ENCODE measurements at places on chromosomes 6 and 20. TPM values are rescaled to one million over a fixed set of nuclear protein-coding genes. Genes with fewer than 3 reads are reported as not detected.

UNC5CL gene
- total RNA-seq: 2.3 TPM

EFCAB8 gene
- total RNA-seq: 0.57 TPM

TREML2 gene
- 12.2 TPM for total RNA-seq

CALHM6 gene
- 3.4 TPM for total RNA-seq

ATP6V1G2 gene
- total RNA-seq: 1.4 TPM

SIRPA gene
- 0.10 TPM for total RNA-seq

PSORS1C2 gene
- not detected for total RNA-seq

GABRR1 gene
- total RNA-seq: not detected

LY6G6F gene
- not detected for total RNA-seq

DACT2 gene
- not detected for total RNA-seq

COL19A1 gene
- not detected for total RNA-seq

ADAM33 gene
- not detected for total RNA-seq

PSMB9 gene
- 238 TPM for total RNA-seq

UBD gene
- total RNA-seq: not detected

ARMC12 gene
- total RNA-seq: 3.9 TPM

PACRG gene
- not detected for total RNA-seq

ZSCAN23 gene
- total RNA-seq: 1.7 TPM

BPI gene
- total RNA-seq: not detected

MCHR2 gene
- total RNA-seq: not detected

CDH4 gene
- total RNA-seq: 0.10 TPM

MOG gene
- total RNA-seq: not detected

C6orf132 gene
- 0.12 TPM for total RNA-seq

SCRT2 gene
- total RNA-seq: not detected

TUBB1 gene
- total RNA-seq: not detected

C6orf58 gene
- not detected for total RNA-seq

SNRNP48 gene
- 22.8 TPM for total RNA-seq

E2F1 gene
- 70.0 TPM for total RNA-seq

THBS2 gene
- not detected for total RNA-seq

TTK gene
- total RNA-seq: 51.1 TPM

OPRM1 gene
- not detected for total RNA-seq

HLA-DMB gene
- total RNA-seq: 1.3 TPM

BFSP1 gene
- not detected for total RNA-seq

MAN1A1 gene
- 15.1 TPM for total RNA-seq

TSPO2 gene
- not detected for total RNA-seq

ABRACL gene
- total RNA-seq: 185 TPM

IMPG1 gene
- total RNA-seq: not detected

Measured in activated naive CD4-positive, alpha-beta T cell treated with anti-CD3 and anti-CD28 coated beads for 36 hours (primary cell).